ENCODE measurements at places on chromosomes 6 and 20. TPM values are rescaled to one million over a fixed set of nuclear protein-coding genes. Genes with fewer than 3 reads are reported as not detected.

DNA sequence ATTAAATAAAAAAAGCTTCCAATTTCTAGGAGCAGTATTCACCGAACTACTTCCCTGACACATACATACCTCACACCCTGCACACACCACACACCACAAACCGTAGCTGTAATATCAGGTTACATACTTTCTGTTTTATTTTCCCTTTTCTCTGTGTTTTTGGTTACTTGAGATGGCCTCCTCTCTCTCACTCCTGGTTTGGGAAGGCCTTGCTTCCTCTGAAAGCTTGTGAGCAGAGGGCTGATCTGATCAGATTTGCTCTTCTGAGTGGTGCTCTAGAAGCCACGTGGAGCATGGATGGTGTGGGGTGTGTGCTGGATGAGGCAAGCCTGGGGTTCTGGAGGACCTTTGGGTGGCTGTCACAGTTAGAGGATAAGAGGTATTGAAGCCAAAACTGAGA is 20.9 kb downstream of the UTRN start:
- DNase-seq = no peak

- no peak for DNase-seq
Measured at GRCh38 chr20:11170025-11170424, 496.2 kb upstream of the JAG1 start.

- no peak for DNase-seq
Measured at GRCh38 chr6:87628881-87629280, 38.9 kb downstream of the ORC3 start.

DNA sequence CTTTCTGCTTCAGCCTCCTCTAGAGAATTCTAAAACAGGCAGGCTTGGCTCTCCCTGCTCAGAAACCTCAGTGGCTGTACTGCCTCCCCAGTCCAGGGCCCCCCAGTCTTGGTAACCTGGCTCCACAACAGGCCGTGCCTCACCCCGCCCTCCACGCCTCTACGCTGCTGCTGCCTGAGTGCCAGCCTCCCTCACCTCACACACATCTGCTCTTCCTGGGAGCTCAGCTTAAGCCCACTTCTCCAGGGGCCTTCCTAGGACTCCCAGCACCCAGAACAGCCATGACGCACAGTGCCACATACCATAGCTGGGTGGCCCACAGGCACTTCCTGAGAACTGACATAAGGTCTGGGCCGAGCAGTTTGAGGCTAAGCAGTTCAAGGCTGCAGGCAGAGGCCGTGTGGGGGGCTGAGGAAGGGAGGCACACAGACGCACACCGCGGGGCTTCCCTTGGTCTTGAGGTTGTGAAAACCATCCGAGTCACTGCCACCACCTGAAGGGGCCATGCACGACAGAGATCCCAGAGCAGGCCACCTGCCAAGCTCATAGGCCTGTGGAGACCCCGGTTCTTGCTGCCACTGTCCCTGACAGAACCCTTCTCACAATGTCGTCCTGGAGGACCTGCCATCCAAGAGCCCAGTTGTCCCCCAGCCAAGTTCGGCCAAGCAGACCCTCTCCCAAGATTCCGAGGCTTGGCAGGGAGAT is 42.6 kb downstream of the DSTN start:
- peak; percentile 44 for DNase-seq

GRCh38 chr6:123338394-123338793 is 298.4 kb downstream of the TRDN start:
- DNase-seq = no peak

DNA sequence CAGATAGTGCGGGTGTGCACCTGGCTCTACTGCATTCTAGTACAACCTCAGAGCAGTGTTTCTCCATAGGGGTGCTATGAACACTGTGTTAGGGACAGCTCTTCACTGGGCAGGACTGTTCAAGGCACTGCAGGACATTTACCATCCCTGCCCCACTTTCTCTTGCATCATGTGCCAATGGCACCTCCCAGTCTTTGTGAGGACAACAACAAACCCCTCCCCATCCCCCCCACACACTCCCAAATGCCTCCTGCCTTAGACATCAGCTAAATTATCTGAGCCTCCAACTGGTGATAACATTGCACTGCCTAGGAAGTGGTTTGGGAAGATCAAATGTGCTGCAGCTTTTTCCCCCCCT is 98.9 kb downstream of the FYN start:
- DNase-seq = no peak

- DNase-seq = no peak
Measured at GRCh38 chr6:8905757-8906156, 470.4 kb upstream of the SLC35B3 start.

- no peak for DNase-seq
Measured at GRCh38 chr6:124223611-124224345, 420.1 kb downstream of the NKAIN2 start.

- DNase-seq = no peak
Measured at GRCh38 chr6:44636561-44637248, 249.2 kb downstream of the CDC5L start.

- peak; percentile 34 for DNase-seq
Measured at GRCh38 chr20:2624190-2624589, 28.2 kb upstream of the NOP56 start.

DNA sequence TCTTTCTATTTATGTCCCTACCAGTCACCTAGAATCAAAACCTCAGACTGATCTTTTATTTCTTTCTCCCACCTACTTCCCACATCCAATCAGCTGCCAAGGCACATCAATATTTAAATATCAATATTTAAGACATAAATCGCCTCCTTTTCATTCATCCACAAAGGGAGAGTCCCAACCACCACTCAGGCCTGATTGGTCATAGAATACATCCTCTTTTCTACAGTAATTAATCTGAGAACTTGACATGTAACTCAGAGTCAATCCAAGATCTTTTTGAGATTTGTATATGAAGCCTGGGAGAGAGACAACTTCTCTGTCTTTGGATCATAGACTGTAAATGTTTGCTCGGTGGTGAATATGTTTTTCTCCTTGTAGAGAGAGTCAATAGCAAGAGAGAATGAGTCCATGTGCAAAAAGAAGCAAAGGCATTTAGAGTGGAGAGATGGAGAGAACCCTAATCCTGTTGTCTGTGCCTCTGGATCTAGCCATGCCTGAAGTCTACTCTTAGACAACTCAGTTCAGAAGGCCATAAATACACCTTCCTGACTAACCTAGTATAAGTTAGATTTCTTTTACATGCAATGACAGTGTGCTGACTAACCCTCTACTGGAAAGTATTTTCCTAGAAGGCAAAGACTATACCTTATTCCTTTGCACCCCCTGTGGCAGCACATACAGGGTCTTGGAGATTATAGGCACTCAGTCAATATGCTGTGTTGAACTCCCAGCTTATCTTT is 12.1 kb upstream of the NEDD9 start:
- DNase-seq = no peak

- no peak for DNase-seq
Measured at GRCh38 chr6:21049572-21049971, 515.3 kb downstream of the CDKAL1 start.

- DNase-seq = no peak
Measured at GRCh38 chr6:54706844-54707605, 139.5 kb upstream of the FAM83B start.

GRCh38 chr6:45494416-45495135 is 116.8 kb upstream of the SUPT3H start:
- no peak for DNase-seq

- DNase-seq = no peak
Measured at GRCh38 chr6:41894366-41895299, 542 bp downstream of the USP49 start.

DNA sequence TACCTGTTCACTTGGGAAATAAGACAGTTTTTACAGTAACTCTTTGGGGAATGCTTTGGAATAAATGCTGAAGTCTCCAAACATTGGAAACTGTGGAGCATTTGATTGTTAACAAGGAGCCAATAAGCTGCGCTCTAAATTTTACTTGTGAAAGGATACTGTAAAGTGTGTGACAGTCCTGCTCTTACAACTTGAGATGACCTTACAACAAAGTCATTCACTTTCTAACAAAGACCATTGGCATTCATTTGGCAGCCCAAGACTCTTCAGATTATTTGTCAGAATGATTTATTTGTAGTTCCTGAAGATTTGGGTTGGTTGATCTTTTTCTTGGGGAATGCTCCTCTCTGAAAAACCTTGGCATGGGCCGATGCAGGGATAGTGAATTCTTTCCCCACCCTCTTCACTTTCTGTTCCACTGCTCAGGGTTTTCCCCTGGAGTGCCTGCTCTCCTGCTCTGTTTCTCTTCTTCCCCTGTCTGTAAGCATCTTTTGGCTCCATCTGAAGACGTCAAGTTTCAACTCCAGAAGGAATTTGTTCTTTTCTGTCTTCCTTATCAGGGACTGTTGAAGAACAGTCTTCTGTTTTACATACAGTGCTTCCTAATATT is 116.4 kb downstream of the AKAP7 start:
- no peak for DNase-seq

- no peak for DNase-seq
Measured at GRCh38 chr6:44850312-44850711, 462.8 kb downstream of the CDC5L start.

- no peak for DNase-seq
Measured at GRCh38 chr6:50585441-50586330, 127.6 kb upstream of the TFAP2D start.

DNA sequence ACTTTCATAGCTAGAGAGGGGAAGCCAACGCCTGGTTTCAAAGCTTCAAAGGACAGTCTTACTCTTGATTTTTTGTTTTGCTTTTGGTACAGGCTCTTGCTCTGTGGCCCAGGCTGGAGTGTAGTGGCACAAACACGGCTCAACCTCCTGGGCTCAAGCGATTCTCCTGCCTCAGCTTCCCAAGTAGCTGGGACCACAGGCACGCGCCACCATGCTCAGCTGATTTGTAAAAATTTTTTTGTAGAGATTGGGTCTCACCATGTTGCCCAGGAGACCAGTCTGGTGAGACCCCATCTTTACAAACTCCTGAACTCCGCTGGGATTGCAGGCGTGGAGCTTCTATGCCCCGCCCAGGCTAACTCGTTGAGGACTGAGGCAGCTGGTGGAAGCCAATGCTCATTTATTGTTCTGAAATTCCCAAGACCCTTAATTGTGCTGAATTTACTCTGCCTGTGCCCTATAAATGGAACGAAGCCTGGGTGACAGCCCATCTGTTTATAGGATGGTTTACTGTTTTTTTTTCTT is 18.0 kb downstream of the SRSF3 start:
- DNase-seq = no peak

DNA sequence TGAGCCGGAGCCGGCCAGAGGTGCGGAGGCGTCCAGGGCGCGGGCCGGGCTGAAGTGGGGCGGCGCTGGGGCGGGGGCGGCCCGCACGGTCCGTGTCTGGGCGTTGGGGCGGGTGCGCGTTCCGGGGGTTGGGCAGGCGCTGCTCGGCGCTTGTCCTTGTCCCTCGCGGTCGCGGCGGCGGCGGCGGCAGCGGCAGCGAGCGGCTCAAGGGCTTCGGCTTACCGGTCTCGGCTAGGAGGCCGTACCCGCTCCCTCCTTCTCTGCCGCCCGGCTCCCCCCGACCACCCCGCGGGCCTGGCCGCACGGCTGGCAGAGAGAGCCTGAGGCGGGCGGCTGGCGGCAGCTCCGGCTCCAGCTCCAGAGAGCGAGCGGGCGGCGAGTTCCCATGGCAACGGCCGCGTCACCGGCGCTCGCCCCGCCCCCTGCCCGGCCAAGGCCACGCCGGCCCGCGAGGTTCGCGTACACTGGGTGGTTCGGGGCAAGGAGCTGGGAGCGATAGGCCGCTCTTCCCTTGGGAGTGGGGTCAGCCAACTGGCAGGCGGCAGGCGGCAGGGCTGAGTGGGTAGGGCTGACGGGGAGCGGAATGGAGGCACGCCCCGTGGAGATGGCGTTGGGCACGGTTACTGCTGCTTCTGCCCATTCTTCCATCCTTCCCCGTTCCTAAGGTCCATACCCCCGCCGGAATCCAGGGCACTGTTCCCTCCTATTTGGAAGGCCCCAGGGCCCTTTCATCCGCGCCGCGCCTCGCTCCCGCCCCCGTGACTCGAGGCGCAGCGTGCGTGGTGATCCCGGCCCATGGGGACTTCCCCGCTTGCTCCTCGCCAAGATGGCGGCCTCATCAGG is at the start of gene LRRC73:
Gene LRRC73 (minus strand): TSS at position 363 of the 843 bp plus-strand sequence. CDS start 561 bp downstream, outside the sequence.
- peak; percentile 90 for DNase-seq

- no peak for DNase-seq
Measured at GRCh38 chr20:50335105-50335504, 144.5 kb downstream of the CEBPB start.

GRCh38 chr6:170462366-170463020 is 90.6 kb downstream of the PSMB1 start:
- DNase-seq = no peak

GRCh38 chr6:168061269-168062210 is 17.5 kb downstream of the FRMD1 start:
- DNase-seq = no peak

- DNase-seq = peak; percentile 73
Measured at GRCh38 chr6:41741625-41742490, 5.3 kb downstream of the PGC start.

- DNase-seq = no peak
Measured at GRCh38 chr20:46108435-46108841, 9.7 kb upstream of the CD40 start.

DNA sequence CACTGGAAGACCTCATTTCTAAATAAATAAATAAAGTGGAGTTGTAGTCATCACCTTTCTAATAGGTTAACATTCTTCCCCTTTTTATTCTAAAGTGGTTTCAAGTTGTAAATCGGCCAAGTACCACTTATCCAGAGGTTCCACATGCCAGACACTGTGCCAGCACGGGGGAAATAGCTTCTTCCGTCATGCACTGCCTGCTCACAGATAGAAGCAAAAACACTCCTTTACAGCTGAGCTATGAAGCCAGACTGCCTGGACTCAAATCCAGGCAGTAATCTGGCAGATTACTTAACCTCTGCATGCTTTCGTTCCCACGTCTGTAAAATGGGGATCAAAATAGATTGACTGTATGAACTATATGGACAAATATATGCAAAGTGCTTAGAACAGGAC is 17.2 kb upstream of the SCML4 start:
- DNase-seq = no peak

DNA sequence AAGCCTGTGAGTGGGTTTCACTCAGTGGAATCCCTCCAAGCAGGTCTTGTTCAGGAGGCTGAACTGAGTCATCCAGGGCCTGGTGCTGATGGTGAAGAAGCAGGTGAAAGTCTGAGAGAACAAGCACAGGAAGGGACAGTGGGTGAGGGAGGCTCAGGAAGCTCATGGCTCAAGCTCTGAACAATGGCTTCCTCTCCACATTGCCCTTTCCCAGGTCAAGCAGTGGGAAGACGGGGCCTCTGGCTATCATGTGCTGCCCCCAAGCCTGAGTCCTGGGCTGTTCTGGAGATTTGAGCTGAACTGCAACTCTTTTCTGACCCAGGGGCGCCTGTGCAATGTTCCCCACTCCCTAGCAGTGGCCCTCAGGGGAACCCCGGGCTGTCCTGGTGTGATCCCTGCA is 3.4 kb downstream of the CST9L start:
- no peak for DNase-seq

Gene ENPP1
- 4.5 TPM for total RNA-seq

Gene SAMD10
- 12.7 TPM for total RNA-seq

Gene BPIFA2
- not detected for total RNA-seq

Gene PNLDC1
- total RNA-seq = 0.23 TPM

Gene GNMT
- total RNA-seq = 0.52 TPM

Gene OR2B6
- total RNA-seq = not detected

Gene NFYA
- 24.8 TPM for total RNA-seq

Gene BLTP3A
- total RNA-seq = 10.8 TPM

Gene RSPO3
- 3.4 TPM for total RNA-seq
